ENCODE measurements at places on chromosomes 16 and 17.

DNA sequence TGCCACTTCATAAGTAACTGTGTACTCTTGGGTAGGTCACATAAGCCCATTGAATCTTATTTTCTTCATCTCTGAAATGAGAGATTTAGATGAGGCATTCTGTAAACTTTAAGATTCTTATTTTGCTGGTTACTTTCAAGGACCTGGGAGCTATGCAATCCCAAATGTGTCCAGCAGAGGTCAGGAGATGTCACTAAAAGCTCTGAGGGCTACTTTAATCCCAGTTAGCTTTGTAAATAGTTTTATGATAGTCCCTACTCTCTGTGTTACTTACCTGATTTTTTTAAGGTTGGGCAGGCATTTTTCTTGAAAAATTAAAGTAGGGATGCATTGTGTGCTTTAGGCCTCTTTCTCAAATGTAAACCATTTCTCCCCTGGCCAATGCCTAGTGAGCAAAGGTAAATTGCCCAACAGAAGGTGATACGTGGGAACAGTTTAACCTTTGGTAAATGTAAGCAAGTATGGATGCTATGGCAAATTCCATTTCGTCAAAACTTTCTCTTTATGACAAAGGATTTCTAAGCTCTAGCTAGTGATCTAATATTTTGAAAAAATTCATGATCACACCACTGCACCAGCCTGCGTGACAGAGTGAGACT, 57.1 kb upstream of the WSB1 start:
- no peaks in the 10 kb centered on the region for H3K36me3 ChIP-seq
- peaks cover 2% of the 10 kb centered on the region for H3K27me3 ChIP-seq
- peaks cover 33% of the 10 kb centered on the region for H3K4me1 ChIP-seq

DNA sequence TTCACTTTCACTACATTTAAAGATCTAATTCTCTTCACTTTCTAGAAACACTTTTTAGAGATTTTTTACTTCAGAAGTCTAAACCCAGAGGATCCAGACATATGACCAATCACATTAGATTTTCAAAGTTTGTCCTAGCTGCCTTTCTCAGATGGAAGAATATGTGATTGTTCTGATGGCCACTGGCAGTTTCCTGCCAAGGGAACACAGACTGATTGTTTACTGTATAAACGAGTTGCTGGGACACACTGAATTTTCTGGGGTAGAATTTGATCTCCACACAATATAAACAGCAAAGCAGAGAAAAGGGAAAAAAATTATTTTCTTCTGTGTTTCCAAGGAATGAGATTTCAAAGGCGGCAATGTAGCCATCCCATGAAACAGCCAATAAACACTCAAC, 480.0 kb downstream of the TOX3 start:
- H3K4me3 ChIP-seq = no peak overlapping the region
- no peak overlapping the region for H3K27ac ChIP-seq

- H3K4me3 ChIP-seq = no peak overlapping the region
- peaks cover 39% of the 10 kb centered on the region for H3K36me3 ChIP-seq
- H3K27me3 ChIP-seq = no peaks in the 10 kb centered on the region
- H3K4me1 ChIP-seq = peaks cover 21% of the 10 kb centered on the region
- H3K27ac ChIP-seq = no peak overlapping the region
- no peak for DNase-seq
These were observed 5.6 kb downstream of the MRM3 start for GRCh38 chr17:787641-788221.

DNA sequence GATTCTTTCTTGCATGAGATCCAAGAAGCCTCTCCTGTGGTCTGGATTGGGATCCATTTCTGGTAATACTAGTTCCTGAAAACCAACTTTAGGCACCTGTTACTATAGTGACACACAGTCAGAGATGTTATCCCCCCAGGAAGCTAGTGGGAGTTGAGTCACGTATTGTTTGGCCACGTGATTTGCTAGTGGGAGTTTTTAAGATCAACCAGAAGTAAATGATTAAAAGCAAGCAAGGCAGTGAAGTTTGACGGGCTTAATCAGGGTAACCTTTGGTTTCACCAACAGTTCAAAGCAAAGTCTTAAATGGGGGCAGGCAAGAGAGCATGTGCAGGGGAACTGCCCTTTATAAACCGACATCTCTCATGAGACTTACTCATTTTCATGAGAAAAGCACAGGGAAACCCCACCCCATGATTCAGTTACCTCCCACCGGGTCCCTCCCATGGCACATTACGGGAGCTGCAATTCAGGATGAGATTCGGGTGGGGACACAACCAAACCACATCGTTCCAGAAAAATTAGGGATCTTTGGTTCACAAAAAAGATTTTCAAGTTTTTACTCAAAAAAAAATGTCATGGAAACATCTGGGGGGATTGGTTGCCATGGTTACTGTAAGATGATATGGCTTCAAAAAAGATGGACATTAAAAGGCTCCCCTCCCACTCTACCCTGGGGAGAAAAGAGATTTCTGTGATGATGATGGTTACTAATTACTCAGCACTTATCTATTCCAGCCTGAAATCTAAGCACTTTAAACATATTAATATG, 483.1 kb upstream of the ERCC4 start:
- H3K36me3 ChIP-seq = no peaks in the 10 kb centered on the region
- DNase-seq = no peak
- H3K27ac ChIP-seq = no peak overlapping the region
- no peaks in the 10 kb centered on the region for H3K4me1 ChIP-seq
- H3K4me3 ChIP-seq = no peak overlapping the region

DNA sequence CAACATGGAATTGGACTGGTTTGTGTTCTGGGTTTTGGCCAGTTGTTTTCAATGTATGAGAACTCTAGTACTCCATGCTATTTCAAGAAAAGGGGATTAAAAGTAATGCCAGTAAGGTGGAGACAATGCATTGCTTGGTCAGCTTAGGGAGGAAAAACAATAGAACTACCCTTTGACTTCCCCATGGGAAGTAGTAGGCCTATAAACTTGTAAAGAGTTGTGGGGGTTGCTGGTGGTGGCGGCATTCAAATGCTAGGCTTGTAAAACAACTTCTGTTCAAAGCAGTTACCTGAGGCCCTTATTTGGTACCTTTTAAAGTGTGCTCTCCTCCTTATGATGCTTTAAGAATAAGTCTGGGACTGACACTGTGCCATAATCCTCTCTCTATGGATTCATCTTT, 9.4 kb downstream of the MAP3K3 start:
- peaks cover 27% of the 10 kb centered on the region for H3K36me3 ChIP-seq
- no peaks in the 10 kb centered on the region for H3K27me3 ChIP-seq
- no peak for DNase-seq

- H3K4me3 ChIP-seq = no peak overlapping the region
- H3K36me3 ChIP-seq = peaks cover 4% of the 10 kb centered on the region
- H3K4me1 ChIP-seq = peaks cover 25% of the 10 kb centered on the region
- peak overlapping the region; percentile 64 for H3K27ac ChIP-seq
These were observed 4.5 kb upstream of the NME4 start for GRCh38 chr16:392450-393030.

Measured in activated CD4-positive, alpha-beta memory T cell treated with anti-CD3 and anti-CD28 coated beads, Interleukin-2, amount 10 ng/mL, durations not matched to agents 7 days and 5 days (primary cell).